ENCODE measurements at places on chromosomes 1 and 21. TPM values are rescaled to one million over a fixed set of nuclear protein-coding genes. Genes with fewer than 3 reads are reported as not detected.

SMIM12 gene
- total RNA-seq = 24.6 TPM

GPX7 gene
- 36.4 TPM for total RNA-seq

PRELP gene
- 0.37 TPM for total RNA-seq

FCRL5 gene
- total RNA-seq = not detected

DISC1 gene
- total RNA-seq = 5.1 TPM

NIBAN1 gene
- total RNA-seq = 85.6 TPM
